ENCODE measurements at places on chromosomes 13 and 19.

- no peak for DNase-seq
Measured at GRCh38 chr13:30074431-30074830, 224.0 kb upstream of the UBL3 start.

DNA sequence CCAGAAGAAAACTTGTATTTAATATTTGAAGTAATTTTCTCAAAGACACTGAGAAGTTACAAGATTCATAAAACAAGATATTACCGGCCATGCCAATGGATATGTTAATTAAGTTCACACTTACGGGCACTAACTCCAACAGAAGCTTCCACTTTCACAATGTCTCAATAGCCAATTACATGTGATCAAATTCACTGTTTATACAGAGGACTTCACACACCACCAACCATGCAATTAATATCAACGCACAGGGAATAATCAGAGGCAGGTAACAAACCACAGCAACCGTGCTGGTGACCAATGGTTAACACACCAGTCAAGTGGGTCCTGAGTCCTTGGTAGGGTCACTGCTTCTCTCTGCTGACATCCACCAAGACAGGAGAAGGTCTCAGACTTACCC is 5.9 kb upstream of the ACOD1 start:
- no peak for DNase-seq

GRCh38 chr19:19651076-19651475 is 7.6 kb upstream of the GMIP start:
- DNase-seq, result no peak

- DNase-seq, result no peak
Measured at GRCh38 chr13:100898431-100898830, 223.8 kb upstream of the TMTC4 start.

GRCh38 chr13:34900288-34900739 is 41.8 kb upstream of the NBEA start:
- no peak for DNase-seq

DNA sequence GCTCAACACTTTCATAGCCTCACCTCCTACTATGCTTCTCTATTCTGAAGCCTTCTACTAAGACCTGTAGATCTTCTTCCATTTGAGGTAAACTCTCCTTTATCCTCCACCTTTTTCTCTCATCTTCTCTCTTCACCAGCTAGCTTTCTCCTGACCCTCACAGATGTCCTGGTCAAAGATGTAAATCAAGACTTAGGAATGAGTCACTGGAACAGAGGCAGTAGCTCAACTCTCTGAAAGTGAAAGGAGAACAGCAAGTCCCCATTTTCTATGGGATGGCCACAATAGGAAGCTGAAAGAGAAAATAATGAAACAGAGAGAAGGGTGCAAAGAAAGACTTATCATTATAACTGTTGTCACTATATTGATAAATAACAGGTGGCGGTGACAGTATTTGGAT is 86.1 kb upstream of the DOCK9 start:
- no peak for DNase-seq

DNA sequence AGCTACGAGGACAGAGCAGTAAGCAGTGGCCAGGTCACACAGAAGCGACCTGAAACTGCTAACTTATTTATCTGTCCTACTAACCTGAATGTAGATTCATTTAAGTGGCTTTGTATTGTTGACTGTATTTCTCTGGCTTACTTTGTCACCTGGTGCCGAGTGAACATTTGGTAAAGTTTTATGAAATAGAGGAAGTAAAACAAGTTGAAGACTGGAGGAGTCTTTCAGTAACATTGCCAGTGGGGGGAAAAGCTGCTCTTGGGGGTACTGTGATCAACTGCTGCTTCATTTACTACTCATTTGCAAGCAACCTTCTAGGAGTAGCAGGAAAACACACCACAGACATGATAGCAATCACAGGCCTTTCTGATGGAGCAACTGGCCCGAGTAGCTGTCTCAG is 615.0 kb downstream of the FGF9 start:
- no peak for DNase-seq

- no peak for DNase-seq
Measured at GRCh38 chr19:48719263-48720171, at the start of gene MAMSTR. Gene MAMSTR, minus strand, starts transcription at chr19:48719725. Its CDS starts 694 bp downstream, at chr19:48719031.

DNA sequence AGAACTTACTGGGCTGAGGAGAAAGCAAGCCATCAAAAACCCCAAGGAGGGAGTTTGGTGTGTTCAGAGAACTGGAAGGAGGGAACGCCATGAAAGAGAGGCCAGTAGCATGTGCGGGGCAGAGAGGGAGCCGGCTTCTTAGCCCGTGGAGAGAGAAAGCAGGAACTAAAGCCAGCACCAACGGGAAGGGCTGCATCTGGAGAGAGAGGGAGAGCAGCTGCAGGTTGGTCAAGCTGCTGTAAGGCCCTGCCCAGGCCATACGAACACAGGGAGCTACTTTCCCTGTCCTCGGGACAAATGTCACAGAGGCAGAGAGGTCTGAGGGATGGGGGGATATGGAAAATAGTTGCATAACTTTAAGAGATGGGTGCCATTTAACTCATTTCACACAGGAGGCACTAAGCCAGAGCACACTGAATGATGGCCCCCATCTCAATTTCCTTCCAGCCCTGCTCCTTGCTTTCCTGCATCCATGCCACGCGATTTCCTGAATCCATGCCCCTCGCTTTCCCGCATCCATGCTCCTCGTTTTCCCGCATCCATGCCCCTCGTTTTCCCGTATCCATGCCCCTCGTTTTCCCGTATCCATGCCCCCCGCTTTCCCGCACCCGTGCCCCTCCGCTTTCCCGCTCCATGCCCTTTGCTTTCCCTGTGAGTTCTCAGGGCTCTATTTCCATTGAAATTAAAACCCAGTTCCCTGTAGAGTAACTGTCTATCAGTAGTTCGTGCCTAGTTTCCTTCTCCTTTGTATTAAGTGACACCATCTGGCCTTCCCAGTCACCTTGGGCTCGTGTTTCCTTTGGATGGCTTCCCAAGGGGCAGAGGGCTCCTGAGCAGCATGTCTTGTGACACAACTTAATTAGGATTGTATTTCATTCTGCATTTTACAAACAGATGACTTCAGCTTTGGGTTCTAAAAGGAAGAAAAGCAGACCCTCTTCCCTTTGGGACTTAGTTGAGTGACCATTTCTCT is 31.5 kb upstream of the TPT1 start:
- no peak for DNase-seq

DNA sequence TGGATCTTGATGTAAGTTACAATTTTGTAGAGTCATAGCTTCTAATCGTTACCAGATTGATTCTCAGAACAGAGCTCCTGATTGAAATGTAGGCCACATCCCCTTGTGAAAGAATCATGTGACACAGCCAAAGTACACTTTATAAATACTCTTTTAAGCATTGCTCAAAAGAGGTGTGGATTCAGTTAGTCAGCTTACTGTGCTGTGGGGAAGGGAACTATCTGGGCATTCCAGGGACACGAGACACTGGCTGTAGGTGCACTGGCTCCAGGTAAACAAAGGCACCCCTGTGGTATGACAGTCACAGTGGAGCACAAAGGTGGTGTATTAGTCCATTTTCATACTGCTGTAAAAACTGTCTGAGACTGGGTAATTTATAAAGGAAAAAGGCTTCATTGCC is 222.8 kb downstream of the LIG4 start:
- no peak for DNase-seq

DNA sequence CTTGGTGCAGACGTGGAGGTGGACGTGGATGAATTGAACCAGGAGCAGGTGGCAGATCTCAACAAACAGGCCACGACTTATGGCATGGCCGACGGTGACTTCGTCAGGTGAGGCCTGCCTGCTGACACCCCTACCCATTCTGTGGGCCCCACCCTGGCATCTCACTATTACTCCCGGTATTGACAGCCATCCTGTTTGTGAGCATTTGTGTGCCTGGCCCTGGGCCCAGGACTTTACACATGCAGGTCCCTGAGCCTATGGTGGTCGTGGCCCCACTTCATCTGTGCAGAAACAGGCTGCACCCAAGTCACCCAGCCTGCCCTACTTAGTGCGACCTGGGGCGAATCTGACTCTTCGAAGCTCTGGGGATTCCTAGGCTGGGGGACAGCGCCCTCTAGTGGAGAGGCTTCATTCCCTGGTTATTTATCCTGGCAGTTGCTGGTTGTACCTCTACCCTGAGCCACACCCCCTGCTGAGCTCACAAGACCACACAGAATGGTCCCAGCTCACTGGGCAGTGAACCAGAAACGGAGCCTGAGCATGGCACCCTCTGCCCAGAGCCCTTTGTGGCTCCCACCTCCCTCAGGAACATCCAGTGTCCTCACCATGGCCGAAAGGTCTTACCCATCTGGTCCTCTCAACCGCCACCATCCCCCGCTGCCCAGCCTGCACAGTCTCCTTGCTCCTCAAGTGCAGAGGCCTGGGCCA is 16.9 kb downstream of the ZNF296 start:
- DNase-seq, result peak; percentile 75

GRCh38 chr19:42397263-42398166 is 7.4 kb upstream of the CNFN start:
- DNase-seq, result no peak

- no peak for DNase-seq
Measured at GRCh38 chr19:45217193-45217956, 27.8 kb downstream of the EXOC3L2 start.

GRCh38 chr13:24097064-24097463 is 63.5 kb upstream of the SPATA13 start:
- no peak for DNase-seq

GRCh38 chr13:112073245-112074138 is 6.5 kb downstream of the SOX1 start:
- no peak for DNase-seq

All from stimulated activated CD8-positive, alpha-beta memory T cell treated with anti-CD3 and anti-CD28 coated beads, Interleukin-4, amount 100 ng/mL, for 1 hour (primary cell).